ENCODE measurements at places on chromosomes 5 and 9.

- DNase-seq: no peak
Observed at GRCh38 chr5:99955962-99956361, 579.2 kb upstream of the FAM174A start.

GRCh38 chr5:177440990-177441780, 5.4 kb upstream of the PRR7 start:
- DNase-seq: no peak

DNA sequence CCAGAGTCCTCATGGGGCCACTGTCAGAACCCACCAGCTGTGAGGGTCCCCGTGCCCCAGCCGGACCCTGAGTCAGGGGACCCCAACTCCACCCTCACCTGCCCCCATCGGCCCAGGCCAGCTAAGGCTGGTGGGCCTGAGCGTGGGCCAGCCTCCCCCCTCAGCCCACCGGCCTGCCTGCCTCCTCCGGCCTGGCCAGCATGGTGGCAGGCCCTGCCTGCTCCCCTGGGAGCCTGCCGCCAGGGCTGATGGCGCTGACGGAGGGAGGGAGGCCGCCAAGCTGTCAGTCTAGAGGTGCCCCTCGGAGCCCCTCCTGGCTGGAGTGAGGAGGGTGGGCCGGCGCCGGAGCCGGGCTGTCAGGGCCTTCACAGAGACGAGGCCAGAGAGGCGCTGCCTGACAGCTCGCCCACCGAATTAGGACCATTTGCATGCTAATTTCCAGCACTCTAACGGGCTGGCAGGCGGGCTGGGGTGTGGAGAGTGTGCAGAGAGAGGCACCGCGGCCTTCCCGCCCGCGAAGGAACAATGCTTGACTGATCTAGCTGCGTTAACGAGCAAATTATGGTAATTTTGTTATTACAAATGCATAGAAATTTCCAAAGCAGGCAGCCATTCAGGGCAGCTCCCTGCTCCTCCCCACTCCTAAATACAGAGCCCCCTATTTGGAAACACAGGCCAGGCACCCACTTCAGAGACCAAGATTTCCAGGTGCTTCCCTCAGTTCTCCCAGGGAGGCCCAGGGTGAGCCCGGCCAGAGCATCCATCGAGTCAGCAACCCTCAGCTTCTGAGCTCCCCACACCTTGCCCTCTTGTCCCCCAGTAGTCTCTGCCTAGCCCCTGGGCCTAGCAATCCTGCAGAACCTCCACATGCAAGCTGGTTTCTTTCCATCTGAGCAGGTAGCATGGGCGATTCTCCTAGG, 169.3 kb downstream of the PAX5 start:
- DNase-seq: no peak

- no peak for DNase-seq
Observed at GRCh38 chr9:115374724-115375268, 256.8 kb upstream of the TNC start.

DNA sequence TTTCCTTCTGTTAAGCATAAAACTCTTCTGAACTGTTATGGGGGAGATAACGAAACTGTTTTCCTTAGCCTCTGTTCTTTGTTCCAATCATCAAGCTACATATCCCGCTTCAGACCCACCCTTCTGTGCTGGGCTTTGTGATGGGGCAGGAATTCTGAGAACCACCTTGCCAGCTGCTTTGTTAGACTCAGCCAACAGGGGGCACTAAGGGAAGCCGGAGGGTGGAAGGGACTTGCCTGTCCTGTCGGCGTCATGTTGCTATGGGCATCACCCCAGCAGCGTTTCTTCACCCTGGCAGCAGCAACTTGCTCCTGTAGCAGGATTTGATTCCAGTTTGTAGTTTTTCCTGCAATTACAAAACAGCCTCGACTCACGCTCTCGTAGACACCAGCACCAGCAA, 169.1 kb downstream of the CAAP1 start:
- DNase-seq: no peak

DNA sequence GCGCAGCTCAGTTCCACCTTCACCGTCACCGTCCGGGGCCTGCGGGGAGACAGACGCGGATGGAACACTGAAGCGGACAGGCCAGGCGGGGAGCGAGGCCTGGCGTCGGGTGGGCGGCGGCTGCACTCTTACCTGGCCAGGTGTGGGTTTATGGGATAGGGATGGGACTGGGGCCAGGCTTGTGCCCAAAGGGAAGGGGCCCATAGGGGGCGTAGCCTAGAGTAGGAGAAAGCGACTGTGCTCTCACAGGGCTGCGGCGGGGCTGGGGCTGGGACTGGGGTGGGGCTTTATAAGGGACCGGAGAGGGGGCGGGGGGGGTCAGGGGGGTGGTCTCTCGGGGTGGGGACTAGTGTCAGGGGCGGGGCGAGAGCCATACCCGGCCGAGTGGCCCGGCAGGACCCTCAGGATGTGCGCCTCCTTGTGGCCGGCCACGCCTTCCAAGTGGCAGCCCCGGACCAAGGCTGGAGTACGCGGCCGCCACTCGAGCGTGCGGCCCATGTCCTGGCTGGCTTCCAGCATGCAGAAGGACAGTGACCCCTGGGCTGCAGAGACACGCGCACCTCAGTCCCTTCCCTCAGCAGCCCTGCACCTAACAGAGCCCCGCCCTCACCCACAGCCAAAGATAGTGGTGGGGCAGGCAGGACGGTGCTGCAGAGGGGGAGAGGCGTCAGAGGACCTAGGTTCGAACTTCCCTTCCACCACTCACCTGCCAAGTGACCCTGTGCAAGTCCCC, 22.8 kb downstream of the FPGS start:
- no peak for DNase-seq

- no peak for DNase-seq
Observed at GRCh38 chr5:138471052-138471361, 5.7 kb downstream of the EGR1 start.

- DNase-seq: no peak
Observed at GRCh38 chr5:131945551-131946168, at the start of gene MEIKIN. Gene MEIKIN (minus strand): TSS chr5:131945663. CDS start chr5:131945505, 158 bp downstream.

- no peak for DNase-seq
Observed at GRCh38 chr9:79477241-79477840, 94.4 kb upstream of the TLE4 start.

DNA sequence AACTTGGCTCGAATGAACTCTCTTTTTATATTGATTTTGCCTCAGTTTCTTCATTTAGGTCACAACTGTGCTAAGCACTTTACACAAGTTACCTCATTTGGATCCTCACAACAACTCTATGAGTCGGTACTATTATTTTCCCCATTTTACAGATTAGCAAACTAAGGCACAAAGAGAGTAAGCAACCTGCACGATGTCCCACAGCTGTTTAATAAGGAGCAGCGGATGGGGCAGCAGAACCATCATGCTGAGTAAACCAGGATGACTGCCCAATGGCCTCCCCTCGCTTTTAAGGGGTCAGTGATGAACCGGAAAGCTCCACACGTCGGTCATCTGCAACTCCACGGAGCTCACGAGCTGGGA, 607 bp downstream of the PRELID2 start:
- no peak for DNase-seq

DNA sequence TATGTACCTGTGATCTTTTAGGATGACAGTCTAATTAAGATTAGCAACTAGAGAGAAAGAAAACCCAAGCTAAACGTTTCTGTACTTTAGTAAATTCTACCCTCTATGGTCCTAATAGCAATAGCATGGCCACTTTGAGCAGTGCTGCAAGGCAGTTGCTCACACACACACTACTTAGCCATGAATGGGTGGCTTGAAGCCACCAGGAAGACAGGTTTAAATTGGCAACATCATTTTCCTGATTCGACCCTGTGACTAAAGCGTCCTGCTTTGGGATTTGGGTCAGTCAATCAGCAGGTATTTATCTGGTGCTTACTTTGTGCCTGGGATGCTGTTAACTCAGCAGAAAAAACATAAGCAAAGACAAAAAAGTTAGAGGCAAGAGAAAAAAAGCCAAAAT, 150.6 kb downstream of the ARRDC3 start:
- DNase-seq: no peak

DNA sequence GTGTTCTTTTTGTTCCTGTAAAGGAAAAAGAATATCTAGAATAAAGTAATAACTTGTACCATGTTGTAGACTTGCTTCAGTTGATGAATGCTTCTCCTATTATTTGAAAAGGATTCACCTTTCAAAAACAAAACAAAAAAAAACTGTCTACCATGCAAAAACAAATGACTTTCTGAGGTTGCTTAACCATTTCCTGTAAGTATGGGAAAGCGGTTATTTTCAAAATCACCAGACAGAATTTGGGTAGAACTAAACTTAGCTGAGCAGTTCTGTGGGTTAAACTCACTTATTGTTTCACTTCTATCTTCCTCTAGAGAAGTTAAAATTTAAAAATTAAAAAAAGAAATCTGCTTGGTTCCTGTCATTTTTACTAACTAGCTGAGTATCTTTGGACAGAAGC, 25.2 kb downstream of the LNPEP start:
- DNase-seq: peak; percentile 80

DNA sequence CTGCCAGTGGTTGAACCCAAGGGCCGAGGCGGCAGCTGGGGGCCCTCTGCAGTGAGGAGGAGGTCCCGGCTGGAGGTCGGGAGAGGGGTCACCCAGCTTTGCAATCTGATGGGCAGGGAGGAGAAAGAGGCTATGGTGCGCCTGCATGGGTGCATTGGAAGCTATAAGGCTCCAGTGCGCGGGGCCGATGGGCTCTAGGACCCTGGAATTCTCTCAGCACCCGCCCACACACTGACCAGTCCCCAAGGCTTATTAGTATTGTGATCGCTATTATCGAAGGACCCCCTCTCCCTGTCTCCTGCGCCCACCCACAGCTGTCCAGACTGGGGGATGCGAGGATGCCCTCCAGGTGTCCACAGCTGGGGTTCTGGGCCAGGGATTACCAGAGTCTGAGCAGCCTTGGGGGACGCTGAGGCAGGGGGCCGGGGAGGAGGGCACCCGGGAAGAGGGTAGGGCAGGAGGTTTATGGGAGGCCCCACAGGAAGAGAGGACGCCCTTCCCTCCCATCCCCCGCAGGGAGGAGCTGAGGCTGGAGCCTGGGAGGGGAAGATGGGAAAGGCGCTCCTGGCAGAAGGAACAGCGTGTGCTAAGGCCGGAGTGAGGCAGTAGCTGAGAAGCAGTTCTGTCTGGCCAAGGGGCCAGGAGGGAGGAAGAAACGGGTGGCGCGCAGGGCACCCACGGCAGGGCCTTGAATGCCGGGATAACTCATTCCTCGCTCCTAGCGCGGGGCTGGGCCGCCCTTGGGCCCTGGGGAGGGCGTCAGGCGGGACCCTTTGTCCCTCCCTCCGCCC, 24.2 kb downstream of the C9orf50 start:
- no peak for DNase-seq

DNA sequence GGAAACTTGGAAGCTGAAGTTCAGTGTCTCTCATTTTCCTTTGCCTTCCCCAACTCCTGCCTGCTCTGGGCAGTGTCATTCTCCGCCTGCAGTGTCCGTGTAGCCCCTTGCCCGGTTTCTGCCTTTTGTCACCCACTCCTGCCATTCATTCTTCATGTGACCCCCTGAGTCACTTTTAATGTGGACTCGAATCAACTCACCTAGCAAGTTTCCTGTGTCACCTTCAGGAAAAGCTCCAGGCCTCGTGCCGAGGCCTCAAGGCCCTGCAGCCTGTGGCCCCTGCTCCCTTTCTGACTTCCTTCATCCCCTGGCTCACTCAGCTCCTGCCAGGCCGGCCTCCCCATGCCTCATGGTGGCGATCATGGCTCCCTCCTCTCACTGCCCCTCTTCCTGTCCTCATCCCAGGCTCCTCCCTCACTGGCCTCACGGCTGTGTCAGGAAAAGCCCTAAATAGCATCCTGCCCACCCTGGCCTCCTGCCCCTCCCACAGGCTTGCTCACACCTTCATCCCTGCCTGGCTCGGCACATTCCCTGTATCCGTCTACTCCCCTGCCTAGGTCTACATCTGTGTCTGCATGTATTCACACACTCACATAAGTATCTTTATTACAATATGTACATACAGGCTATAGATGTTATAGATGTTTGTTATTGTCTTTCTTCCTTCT, 294.9 kb downstream of the MED10 start:
- no peak for DNase-seq

DNA sequence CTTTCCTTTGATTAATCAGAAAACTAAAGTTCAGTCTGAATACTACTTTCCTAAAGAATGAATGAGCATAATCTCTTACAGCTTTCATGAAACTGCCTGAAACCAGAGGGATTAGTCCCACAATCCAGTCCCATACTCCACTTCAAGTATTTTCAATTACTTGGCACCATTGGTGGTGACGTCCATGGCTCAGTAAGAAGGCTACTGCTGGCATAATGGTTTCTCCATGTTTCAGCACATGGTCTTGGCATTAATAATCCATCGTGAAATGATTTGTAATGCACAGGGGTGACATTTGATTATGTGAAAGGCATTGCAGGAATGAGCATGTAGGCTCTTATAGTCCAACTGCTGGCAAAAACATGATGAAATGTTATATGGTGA, 23.4 kb downstream of the LIX1 start:
- no peak for DNase-seq

GRCh38 chr5:77952636-77953212, 176.6 kb upstream of the TBCA start:
- no peak for DNase-seq

DNA sequence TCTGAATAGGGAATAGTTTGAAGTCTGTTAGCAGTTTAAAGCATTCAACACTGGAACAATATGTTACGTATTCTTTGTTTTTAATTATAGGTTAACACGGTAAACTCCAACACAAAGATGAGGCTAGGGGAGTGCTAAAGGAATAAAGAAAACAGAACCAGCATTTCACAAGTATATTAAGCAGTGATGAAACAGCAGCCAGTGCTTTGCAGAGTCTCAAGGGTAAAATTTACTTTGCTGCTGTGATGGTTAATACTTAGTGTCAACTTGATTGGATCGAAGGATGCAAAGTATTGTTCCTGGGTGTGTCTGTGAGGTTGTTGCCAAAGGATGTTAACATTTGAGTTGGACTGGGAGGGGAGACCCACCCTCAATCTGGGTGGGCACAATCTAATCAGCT, 30.0 kb upstream of the GSN start:
- DNase-seq: no peak

GRCh38 chr9:104786293-104786692, 22.4 kb downstream of the NIPSNAP3B start:
- no peak for DNase-seq

DNA sequence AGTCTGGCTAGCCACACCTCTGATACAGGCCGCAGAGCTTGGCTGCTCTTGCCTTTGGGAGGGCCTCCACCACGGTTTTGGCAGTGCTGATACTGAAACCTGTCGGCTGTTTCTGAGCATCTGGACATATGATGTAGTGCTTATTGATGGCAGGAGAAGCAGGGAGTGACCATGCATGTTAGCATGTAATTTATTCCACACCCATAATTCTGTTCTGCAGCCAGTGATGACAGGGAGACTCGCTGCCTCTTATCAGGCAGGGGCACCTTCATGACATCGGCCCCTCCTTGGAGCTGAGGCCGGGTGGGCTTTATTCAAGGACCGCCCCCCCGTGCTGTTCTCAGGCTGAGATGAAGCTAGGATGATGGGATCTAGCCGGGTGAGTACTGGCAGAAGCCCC, 49.0 kb downstream of the OLFM1 start:
- no peak for DNase-seq

DNA sequence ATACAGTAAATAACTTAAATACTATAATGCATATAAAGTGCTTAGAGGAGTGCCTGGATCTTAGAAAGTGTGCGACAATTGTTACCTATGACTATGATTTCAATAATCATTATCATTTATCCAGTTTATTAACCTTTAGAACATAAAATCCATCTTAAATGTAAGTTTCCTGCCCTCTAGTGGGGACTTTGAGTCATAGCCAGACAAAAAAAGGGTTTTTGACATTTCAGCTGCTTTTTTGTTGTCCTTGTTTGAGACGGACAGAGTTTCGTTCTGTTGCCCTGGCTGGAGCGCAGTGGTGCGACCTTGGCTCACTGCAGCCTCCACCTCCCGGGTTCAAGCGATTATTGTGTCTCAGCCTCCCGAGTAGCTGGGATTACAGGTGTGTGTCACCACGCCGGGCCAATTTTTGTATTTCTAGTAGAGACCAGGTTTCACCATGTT, 9.7 kb upstream of the C9orf152 start:
- DNase-seq: peak; percentile 2
